T-helper 22 cell (primary cell): ENCODE measurements at places on chromosomes 11 and 22.

GRCh38 chr22:20131859-20132685 lies 468 bp downstream of the ZDHHC8 start:
- peak; percentile 12 for DNase-seq

GRCh38 chr11:44320289-44320973 lies 10.5 kb upstream of the ALX4 start:
- no peak for DNase-seq

- no peak for DNase-seq
Observed at GRCh38 chr11:75468534-75469340, 35.7 kb upstream of the KLHL35 start.

GRCh38 chr22:47146941-47147340 lies 384.5 kb downstream of the TBC1D22A start:
- no peak for DNase-seq

DNA sequence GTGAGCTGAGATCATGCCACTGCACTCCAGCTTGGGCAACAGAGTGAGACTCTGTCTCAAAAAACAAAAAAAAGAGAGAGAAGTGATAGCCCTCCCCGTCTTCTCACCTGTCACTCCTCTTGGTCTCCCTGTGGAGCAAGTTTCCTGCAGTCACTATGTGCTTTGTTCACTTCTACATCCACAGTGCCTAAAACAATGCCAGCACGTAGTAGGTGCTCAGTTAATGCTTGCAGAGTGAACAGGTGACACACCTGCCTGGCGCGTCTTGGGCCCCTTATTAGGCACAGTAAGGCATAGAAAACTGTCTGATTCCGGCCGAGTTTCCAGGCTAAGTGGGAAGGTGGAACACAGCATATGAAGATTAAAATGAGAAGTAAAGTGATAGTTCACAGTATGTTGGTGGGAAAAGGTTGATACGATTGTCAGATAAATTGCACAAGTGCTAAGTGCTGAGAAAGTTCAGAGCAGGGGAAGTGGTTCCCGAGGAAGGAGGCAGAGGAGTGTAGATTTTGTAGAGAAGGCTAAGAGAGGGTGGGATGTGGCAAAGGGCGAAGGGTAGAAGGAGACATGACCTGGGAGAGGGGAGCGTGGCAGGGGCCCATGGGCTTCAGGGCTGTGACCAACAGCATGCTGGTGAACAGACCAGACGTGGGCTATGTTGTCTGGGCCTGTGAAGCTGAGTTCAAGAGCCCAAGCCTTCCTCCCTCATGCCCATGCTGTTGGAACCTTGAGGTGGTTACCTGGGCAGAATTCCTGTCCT lies 41.9 kb downstream of the BCR start:
- no peak for DNase-seq

GRCh38 chr11:119573858-119574257 lies 150.9 kb upstream of the THY1 start:
- no peak for DNase-seq

GRCh38 chr11:85941380-85941973 lies 86.3 kb downstream of the CCDC83 start:
- no peak for DNase-seq

GRCh38 chr11:124068601-124069110 lies 27.5 kb upstream of the OR10G7 start:
- DNase-seq: no peak
